ENCODE measurements at places on chromosomes 3 and 15.

- peak; percentile 49 for DNase-seq
Observed at GRCh38 chr3:52507359-52507758, 12.2 kb downstream of the STAB1 start.

DNA sequence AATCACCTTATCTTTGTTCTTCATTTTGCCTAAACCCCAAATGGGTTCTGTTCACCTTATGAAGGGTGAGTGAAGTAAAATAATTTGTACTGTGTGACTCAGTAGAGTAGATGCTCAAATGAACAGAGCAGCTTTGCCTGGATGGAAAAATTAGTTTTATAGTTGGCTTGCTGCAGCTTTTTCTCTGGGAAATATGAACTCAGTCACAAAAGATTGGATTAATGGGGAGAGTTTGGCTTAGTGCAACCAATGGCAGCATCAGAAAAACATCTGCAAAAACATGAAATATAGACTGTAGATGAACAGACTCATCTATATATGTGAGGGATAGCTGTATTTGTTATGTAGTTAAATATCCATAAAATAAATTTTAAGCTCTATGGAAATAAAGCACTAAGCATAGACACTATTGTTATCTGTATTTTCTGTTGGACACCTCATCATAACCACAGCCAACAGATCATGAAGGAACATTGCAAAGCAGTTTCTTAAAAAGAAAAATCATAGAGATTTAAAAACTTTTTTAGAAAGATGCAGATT, 181.3 kb downstream of the ECT2 start:
- no peak for DNase-seq

DNA sequence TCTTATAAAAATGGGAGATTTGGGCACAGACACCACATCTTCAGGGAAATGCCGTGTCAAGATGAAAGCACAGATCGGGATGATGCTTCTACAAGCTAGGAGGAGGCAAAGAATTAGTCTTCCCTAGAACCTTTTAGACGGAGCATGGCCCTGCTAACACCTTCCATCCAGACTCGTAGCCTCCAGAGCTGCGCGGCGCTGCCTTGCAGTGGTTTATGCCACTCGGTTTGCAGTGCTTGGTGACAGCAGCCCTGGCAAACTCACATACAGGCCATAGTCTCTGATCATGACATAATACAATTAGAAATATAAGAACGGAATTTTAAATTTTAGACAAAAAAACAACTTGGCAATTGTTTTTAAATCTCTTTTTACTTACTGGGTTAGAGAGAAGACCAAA, 37.1 kb upstream of the SLC41A3 start:
- DNase-seq = no peak

DNA sequence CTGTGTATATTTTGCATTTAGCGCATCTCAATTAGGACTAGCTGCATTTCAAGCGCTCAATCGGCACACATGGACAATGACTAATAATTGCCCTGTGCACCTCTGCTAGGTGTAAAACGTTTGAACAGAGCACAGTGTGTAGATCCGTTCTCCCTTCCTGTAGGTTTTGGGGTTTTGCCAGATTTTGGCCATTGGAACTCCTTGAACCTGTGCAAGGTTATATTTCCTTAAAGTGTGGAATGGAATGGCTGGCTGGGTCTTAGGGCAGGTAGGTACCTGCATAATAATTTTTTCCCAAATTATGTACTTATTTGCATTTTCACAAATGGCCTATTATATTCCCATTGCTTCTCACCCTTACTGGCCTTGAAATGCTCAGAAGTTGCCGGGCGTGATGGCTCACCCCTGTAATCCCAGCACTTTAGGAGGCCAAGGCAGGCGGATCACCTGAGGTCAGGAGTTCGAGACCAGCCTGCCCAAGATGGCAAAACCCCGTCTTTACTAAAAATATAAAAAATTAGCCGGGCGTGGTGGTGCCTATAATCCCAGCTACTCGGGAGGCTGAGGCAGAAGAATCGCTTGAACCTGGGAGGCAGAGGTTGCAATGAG, 777 bp downstream of the RNU5B-1 start:
- DNase-seq = no peak

- DNase-seq = no peak
Observed at GRCh38 chr3:25679642-25680302, 15.1 kb upstream of the TOP2B start.

- no peak for DNase-seq
Observed at GRCh38 chr15:54280726-54281125, 302.5 kb downstream of the UNC13C start.

DNA sequence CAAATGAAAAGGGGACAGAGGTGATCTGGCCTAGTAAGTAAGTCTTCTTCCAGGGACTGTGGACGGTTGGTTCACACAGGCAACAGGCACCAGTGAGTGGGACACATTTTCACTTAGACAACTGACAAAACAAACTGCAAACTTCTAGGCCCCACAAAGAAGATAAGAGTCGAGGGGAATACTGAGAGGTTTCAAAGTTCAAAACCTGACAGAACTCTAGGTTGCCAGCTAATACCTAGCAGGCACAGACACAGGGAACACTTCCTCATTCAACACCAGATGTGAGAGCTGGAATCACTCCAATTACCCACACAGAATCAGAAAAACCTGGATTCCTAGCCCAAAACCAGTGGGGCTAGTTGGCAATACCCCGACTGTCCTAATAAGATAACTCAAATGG, 621.7 kb downstream of the ZPLD1 start:
- no peak for DNase-seq

GRCh38 chr3:177589911-177590381, 392.7 kb upstream of the TBL1XR1 start:
- peak; percentile 100 for DNase-seq

DNA sequence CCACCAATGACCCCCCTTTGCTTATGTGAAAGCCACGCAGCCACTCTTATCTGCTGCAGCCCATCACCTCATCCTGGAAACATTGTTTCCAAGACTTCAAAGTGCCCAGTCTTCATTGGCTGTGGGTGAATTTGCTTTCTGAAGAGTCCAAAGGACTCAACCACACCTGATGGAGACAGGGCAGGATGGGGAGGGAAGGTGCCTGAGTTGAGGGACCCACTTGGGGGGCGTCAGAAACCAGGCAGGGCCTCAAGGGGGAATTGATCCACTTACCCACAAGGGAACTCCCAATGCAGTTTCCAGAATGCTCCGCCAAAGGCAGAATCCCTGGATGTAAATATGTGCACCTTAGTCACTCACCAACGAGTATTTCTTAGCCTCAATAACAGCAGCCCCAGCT, 147.9 kb upstream of the ATP2B2 start:
- no peak for DNase-seq

DNA sequence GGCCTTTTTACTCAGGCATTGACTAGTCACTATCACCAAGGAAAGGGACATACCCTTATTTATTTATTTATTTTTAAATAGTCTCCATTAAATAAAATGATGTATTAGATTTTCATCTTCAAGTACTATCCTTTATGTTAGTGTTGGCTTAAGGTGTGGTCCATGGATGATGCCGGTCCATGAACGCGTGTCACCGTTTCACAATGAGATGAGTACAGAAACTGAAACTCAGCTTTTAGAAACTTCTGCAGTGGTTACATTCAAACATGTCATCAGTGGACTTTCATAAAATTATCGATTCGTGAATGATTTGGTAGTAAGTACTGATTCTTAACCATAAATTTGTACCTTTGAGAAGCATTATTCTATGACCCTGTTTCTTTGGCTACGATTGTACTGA, 166.6 kb downstream of the SATB1 start:
- no peak for DNase-seq

- no peak for DNase-seq
Observed at GRCh38 chr3:44467241-44467640, 10.2 kb downstream of the ZNF445 start.

DNA sequence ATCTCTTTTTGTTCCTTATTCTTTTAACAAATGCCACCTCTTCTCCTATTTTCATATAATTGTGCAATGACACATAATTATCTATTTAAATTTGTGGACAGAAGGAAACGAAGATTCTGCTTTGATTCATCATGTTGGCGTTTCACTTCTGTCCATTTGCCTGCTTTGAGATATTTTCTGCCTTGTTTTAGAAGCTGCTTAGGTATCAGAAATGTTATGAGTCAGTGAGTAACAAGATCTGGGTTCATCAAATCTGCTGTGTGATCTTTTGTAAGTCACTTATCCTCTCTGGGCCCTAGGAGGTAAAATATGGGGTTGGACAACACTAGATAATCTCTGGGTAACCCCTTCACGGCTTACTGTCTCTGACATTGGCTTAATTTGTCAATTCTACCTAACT, 7.3 kb upstream of the MINDY4B start:
- DNase-seq = peak; percentile 2

GRCh38 chr3:141383555-141384129, 15.3 kb downstream of the ZBTB38 start:
- peak; percentile 59 for DNase-seq

GRCh38 chr3:14616606-14617507, 34.7 kb upstream of the CCDC174 start:
- DNase-seq = no peak

GRCh38 chr15:76147906-76148570, 88.3 kb downstream of the TMEM266 start:
- peak; percentile 34 for DNase-seq

DNA sequence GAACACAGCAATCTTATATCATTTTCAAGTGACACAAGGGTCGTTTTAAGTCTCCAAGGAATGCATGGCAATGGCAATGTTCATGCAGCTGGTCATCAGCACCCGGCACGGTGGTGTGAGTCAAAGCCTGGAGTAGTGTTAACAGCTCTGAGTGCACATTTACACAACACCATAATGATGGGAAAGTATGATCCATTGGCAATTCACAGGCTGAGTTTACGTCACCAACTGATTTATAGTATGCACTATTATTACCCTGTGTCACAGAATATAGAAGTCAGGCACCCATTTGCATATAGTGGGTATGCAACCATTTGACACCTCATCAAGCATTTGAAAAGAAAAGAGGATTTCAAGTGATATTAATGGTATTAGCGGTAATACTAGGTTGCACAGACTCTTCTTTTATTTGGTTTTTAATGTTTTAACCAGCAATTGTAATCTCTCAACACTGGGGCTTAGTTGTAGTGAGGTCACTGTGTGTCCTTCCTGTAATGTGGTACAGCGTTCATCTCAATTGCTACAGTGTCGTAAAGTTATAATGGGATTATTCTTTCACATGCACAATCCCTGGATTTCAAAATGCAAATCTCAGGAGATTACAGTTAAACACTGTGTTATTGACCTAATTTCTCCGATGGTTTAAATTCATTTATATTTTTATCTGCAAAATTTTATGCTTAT, 113.8 kb downstream of the C3orf38 start:
- no peak for DNase-seq

DNA sequence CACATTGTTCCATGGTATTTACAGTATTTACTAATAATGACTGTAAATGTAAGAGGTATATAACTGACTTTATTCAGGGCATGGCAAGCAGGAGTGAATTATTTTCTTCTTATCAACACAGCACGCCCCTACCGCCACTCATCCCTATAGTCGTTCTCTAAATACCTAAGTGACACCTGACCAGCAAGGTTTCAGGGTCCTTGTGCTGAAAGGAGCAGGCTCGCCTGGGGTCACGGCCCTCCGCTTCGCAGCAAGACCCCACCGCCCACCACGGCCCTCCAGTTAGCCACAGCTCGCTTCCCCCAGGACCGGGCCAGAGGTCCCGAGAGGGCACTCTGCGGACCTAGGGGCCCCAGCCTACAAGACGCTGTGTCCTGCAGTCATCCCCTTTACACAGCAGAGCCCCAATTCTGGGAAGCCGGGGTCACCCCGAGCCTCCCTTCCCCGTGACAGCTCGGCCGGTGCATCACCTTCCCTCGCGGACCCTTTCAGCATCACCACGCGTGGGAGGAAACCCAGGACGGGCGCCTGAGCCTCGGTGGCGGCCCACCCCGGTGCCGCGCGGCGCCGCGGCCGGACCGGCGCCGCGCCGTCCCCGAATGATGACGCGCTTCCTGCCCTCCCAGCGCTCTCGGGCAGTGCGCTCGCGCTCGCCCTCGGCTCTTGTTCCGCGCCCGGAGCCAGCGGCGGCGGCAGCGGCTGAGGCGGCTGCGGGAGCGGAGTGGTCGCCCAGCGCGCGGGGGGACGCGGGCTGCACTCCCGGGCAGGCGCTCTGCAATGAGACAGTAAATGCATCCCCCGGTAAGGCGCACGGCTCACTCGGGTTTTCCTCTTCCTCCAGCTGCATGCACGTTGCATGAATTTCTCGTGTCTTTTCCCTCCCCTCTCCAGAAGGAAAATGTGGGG, 225.1 kb upstream of the C2CD4B start:
- DNase-seq = peak; percentile 77

DNA sequence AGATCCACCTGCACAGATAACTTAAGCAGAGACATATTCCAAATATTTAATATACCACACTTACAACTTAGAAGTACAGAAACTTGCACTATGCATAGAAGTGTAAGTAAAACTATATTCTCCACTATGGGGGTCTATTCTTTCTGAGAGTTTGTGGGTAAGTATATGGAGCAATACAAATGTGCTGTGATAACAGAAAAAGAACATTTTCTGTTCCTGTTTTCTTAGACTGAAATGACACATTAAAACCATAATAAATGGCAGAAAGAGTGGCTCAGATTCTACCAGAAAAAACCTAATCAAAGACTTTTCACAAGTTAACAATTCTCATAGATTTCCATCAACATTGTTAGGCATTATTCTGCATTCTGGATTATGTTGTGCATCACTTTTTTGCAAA, 96.6 kb upstream of the WNT7A start:
- DNase-seq = no peak

GRCh38 chr3:36945333-36945980, 603 bp upstream of the TRANK1 start:
- DNase-seq = no peak

DNA sequence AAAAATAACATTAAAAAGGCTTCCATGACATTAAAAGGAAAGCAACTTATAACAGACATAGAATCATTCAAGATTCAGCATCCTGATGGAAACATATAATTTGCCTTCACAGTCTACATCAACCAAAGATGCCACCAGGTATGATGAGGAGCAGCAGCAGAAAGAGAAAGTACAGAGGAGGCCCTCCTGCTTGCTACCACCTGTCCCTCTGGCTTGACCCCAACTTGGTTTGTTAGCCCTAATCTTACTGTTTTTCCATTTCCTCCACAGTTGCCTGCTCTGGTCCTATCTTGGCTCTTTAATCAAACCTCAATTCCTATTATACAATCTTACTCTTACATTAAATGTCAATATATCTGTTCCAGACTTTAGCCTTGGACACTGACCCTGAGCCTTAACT, 171.3 kb downstream of the DPH6 start:
- no peak for DNase-seq

DNA sequence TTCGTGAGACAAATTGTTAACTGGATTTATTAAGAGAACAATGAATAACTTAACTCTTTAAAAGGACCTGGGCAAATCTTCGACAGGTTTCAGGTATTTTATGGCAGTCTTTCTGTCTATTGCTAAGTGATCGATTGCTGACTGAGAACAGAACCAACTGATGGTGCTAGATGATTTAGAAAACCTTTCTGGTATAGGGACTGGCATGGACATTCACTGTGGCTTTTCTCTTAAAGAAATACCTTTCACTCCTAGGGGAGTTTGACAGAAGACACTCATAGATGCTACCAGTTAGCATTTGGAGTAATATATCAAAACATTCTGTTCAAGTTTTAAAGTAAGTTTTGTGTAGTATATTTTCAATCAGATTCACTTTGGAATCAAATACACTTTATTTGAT, 654 bp downstream of the PPARG start:
- no peak for DNase-seq
